ENCODE measurements at places on chromosomes 16 and 17.
A peak's percentile ranks its signal among the peaks of the same experiment; 100 is the strongest.

DNA sequence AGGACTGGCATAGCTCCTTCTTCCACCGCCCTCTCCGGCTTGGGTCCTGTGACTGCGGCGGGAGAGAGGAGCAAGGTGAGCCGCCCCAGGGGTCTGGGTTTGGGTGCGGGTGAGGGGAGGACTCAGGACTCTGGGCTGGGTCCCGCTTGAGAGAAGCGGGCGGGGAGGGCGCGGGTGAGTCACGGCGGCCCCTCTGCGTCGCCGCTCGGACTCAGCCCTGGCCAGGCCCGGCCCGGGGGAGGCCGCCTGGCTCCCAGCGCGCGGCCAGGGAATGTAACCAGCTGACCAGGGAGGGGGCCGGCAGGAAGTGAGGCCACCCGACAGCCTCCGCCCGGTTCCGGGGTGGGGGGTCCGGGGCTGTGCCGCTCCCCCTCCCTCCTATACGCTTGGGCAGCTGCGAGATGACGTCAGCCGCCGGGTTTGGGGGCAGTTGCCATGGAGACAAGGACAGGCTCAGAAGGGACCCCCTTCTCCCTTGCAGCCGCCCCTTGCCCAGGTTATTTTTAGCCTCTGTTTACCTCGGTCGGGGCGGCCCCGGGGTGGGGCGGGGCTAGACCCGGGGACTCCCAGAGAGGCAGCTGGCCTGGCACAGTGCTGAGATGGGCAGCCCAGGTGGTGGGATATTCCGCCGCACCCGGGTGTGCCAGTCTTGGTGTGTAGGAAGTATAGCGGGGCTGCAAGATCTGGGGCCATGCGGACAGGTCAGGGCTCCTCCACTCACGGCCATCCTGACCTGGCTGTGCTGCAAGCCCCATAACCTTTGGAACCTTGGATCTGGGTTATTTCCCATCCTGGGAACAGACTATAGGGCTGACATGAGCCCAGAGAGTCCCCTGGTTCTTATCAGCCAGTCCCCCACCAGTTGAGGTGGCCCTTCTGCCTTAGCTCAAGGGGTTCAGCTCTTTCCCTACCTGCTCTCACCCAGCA lies 1.6 kb downstream of the RIPOR1 start:
- peak; percentile 60 for DNase-seq

- DNase-seq = peak; percentile 63
Observed at GRCh38 chr16:67393111-67393787, at the start of gene TPPP3. TSS of gene TPPP3 (minus strand) at chr16:67393498. CDS start at chr16:67391111, 2,387 bp downstream.

DNA sequence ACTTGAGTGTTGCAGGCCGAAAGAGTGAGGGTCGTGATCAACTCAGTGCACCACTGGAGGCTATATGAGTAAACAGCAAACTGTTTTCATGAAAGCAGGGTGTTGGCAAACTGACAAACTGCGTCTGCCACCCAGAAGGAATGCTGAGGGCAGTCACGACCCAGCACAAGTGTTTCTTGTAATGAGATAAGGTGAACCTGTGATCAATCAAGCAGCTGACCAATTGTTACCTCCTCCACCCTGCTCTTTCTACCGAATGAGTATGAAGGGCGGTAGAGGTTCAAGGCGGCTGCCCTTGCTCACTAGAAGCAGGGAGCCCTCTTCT lies 5.5 kb upstream of the SRL start:
- DNase-seq = no peak

DNA sequence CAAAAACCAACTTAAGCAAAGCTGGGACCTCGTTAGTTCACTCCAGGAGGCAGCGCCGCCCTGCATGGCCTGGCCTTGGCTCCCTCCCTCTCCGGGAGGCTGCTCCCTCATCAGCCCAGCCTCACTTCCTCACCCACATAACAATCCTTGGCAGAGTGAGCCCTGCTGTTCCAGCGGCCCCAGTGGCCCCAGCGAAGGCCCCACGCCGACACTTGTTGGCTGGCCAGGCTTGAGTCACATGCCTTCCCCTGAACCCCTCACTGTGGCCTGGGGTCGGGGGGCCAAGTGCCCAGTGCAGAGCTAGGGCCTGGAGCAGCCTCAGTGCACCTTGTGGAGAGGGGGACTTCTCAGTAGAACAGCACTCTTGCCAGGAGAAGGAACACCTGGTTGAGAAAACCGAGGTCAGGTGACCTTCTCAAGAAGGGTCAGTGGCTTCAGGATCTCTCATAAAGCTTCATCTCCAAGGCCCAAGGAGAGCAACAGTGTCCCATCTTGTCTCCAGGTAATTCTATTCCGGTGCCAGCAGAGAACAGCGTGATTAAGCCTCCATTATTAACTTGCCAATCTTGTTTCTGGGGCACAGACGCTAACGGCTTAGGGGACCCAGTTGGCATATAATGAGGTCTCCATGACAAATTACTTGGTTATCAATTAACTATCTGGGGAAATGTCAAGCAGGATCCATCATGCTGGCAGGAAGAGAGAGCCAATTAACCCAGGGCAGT lies 26.8 kb downstream of the ENDOV start:
- no peak for DNase-seq

GRCh38 chr16:59612094-59612493 lies 878.0 kb upstream of the GOT2 start:
- DNase-seq = no peak

DNA sequence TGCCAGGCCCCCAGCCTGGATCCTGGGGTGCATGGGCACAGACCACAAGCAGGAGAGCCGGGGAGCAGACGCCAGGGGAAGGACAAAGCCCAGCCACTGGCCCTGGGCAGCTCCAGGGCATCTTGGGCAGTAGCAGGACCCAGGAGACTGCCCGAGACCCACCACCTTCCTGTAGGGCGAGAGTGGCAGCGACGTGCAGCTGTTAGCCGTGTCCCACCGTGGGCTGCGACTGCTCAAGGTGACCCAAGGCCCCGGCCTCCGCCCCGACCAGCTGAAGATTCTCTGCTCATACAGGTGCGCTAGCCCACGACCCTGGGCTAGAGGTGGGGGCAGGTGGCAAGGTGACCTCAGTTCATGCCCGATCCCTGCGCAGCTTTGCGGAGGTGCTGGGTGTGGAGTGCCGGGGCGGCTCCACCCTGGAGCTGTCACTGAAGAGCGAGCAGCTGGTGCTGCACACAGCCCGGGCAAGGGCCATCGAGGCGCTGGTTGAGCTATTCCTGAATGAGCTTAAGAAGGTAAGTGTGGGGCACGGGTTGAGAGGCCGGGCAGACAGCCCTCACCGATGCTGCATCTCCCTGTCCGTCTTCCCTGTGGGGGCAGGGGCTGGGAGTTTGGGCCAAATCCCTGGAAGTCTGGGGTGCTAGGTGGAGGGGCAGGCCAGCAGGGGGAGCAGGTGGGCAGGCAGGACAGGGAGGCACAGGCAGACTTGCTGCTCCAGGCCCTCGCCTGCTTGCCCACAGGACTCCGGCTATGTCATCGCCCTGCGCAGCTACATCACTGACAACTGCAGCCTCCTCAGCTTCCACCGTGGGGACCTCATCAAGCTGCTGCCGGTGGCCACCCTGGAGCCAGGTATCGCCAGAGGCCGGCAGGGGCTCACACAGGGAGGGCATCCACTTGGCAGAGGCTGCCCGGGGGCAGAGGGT lies 13.5 kb upstream of the SMIM5 start:
- no peak for DNase-seq

DNA sequence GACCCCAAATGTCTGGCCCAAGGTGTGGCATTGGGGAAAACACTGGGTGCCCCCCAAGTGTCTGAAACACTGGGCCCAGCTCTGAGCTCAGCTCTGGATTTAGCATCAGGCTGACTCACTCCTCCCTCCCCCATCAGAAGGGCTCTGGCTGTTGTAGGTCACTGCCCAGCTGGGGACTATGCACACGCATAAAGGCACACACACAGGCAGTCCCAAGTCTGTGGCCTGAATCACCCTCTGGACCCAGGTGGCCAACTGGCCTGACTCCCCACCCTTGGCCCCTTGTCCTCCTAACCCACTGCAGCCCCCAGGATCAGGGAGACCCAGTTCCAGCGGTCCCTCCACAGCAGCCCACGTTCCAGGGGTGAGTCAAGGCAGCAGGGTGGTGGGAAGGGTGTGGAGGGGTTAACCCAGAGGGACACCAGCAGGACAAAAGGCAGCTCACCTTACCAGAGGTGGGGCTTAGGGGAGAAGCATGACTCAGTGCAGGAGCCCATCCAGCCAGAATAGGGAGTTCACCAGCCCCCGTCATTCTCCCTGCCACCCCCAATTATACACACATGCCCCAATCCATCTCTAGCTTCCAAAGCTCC lies 47.0 kb downstream of the MYO18A start:
- no peak for DNase-seq

DNA sequence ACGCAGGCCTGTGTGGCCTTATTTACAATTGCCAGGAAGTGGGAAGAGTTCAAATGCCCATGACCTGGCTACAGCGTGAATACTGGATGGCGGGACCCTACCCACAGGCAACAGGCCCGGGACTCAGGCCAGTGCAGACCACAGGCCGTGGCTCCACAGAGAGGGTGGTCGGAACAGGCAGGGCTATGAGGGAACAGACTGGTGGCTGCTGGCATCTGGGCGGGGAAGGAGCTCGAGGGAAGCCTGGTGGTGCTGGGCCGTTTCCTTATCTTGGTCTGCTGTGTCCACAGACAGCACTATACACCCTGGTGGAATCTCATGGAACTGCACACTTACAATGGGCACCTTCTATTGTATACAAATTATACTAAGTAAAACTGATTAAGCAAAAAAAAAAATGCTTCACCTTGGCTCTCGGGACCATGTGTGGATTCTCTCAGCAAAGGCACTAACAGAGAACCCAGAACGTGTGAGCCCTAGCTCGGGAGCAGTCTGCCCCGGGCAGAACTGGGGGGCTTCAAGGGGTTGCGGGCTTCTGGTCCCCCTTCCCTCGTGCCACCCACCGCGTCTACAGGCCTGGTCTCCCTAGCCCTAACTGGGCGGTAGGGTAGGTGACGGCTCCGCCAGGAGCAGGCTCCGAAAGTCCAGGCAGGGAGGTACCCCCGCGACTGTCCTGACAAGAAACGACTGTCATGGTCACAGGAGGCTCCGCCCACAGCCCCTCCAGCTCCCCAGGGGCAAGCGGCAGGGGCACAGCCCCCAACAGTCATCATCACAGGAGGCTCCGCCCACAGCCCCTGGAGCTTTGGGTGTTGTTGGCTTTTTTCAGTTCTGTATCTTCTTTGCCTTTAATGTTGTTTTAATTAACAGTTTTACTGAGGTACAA lies 21.8 kb downstream of the CEP131 start:
- DNase-seq = peak; percentile 24

- peak; percentile 30 for DNase-seq
Observed at GRCh38 chr16:70331588-70332358, 14.9 kb upstream of the DDX19A start.

DNA sequence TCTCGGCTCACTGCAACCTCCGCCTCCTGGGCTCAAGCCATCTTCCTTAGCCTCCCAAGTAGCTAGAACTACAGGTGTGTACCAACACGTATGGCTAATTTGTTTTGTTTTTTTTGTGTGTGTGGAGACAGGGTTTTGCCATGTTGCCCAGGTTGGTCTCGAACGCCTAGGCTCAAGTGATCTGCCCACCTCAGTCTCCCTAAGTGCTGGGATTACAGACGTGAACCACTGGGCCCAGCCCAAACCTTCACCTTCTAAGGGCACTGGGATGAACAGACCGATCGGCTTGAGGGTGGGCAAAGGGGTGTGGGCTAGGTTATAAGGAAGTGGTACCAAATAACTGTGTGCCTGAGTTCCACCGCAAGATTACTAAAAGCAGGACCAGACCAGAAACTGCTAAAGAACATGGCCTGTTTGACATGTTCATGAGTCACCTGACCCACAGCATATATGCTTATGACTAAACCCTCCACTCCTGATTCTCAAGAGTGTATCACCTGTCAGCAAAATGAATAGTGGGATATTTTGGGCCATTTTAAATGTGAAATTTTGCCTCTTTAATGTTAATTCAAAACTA lies 8.1 kb downstream of the TMEM97 start:
- no peak for DNase-seq

DNA sequence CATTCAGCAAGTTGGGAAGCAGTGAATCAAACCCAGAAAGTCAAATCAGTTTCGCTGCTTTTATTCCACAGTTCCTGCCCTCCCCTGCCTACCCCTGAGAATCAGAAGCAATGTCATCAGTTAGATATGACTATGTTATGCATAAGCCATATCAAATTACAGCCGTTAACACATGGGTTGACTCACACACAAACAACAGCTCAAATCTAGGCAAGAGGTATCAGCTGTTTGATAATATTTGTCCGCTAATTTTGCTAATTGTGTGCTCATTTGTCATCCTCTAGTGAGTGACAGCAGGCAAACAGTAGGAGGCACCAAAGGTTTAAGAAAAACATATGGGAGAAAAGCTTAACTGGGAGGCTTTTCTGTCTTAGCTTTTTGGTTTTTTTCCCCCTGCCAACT lies 327.4 kb upstream of the CCL2 start:
- DNase-seq = no peak
